ENCODE measurements at places on chromosomes 1 and 21. TPM values are rescaled to one million over a fixed set of nuclear protein-coding genes. Genes with fewer than 3 reads are reported as not detected.

Gene HCRTR1
- not detected for polyA plus RNA-seq

Gene SYNC
- polyA plus RNA-seq, result 1.0 TPM

Gene AADACL3
- polyA plus RNA-seq, result not detected

Gene TACSTD2
- polyA plus RNA-seq, result 4.9 TPM

Gene TPRG1L
- polyA plus RNA-seq, result 86.2 TPM

DNA sequence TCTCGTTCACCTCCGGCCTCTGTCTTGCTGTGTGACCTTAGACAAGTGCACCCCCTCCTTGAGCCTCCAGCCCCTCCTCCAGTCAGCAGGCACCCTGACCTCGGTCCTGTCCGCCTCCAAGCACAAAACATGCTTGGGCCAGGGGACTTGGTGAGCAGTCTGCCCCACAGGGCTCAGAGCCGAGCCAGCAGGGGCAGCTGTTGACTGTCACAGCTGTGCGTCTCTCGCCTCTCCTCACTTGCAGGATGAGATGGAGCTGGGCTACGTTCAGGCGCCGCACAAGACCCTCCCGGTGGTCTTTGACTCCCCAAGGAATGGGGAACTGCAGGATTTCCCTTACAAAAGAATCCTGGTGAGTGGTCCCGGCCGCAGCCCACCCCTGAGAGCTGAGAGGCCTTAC lies 24.2 kb downstream of the PADI3 start:
- DNase-seq, result no peak

GRCh38 chr1:236149003-236149595 lies 6.8 kb downstream of the GPR137B start:
- DNase-seq, result no peak

DNA sequence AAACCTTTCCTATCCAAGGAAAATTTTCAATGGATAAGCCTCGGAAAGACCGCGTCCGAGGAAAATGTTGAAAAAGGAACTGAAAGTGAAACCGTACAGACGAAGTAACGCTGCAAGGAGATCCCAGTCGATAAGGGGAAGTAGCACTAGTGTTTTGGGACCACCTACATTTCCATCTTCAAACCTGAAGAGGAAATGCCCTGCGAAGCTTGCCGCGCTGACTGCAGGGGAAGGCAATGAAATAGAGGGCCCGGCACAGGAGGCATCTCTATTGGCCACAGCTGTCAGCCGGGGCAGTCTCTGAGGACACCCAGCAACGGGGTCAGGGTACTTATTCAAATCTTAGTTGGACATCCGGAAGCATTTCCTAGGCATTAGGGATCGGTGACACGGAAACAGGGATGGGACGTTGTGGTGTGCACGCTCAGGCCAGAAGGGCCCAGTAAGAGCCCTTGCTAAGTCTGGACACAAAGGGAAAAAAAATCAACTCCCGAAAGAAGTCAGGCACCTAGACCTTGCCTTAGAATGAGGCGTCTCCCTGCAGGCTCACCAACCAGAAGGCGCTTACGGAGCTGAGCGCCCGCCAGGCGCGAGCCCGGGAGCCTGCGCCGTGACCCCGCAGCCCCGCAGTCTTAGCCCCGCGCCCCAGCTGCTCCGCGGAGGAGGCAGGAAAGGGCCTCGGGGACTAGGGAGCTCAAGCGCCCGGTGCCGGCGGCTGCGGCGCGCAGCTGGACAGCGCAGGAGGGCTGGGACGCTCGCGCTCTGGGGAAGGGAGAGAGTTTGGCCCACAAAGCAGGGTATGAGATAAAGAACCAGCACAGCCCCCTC lies 655 bp downstream of the USF1 start:
- DNase-seq, result peak; percentile 84

GRCh38 chr1:202998836-202999750 lies 8.1 kb upstream of the TMEM183A start:
- peak; percentile 68 for DNase-seq

DNA sequence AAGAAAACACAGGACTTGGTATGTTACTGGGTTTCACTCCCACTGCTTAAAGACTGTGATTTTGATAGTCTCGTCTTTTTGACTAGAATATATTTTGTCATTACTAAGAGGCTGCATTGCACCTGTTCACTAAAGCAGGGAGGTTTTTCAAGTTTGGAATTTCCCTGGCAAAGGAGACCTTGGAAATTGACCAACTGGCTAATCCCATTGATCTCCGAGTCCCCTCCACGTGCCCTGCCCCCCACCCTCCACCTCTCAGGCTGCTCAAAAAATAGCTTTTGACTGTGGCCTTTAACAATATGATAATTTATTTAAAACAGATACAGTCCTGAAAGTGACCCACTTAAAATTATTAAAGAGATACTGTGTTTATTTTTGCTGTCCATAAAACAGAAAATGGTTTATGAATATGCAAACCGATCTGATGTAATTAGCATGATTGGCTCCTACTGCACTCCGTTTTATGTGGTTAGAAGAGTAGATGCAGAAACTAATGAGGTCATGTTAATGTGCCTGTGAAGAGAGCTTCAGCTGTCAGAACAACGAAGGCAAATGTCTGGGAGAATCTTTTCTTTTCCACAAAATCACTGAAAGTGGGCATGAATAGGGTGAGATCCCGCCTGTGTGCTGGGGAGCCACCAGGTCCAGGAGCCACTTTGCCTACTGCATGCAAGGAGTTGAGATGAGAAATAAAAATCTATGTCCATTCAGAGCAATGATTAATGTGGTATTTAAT lies 361.5 kb downstream of the RRAGC start:
- DNase-seq, result no peak

GRCh38 chr1:24311741-24312140 lies 7.4 kb upstream of the GRHL3 start:
- no peak for DNase-seq

GRCh38 chr1:102099916-102100315 lies 103.2 kb upstream of the OLFM3 start:
- no peak for DNase-seq

- DNase-seq, result no peak
Measured at GRCh38 chr1:29297450-29297849, 61.1 kb downstream of the PTPRU start.

- peak; percentile 7 for DNase-seq
Measured at GRCh38 chr1:114695430-114696058, at the start of gene AMPD1. Gene AMPD1, minus strand, starts transcription at chr1:114695546. Its CDS starts 75 bp downstream, at chr1:114695471.

GRCh38 chr1:95686217-95686616 lies 452.2 kb downstream of the RWDD3 start:
- DNase-seq, result no peak

DNA sequence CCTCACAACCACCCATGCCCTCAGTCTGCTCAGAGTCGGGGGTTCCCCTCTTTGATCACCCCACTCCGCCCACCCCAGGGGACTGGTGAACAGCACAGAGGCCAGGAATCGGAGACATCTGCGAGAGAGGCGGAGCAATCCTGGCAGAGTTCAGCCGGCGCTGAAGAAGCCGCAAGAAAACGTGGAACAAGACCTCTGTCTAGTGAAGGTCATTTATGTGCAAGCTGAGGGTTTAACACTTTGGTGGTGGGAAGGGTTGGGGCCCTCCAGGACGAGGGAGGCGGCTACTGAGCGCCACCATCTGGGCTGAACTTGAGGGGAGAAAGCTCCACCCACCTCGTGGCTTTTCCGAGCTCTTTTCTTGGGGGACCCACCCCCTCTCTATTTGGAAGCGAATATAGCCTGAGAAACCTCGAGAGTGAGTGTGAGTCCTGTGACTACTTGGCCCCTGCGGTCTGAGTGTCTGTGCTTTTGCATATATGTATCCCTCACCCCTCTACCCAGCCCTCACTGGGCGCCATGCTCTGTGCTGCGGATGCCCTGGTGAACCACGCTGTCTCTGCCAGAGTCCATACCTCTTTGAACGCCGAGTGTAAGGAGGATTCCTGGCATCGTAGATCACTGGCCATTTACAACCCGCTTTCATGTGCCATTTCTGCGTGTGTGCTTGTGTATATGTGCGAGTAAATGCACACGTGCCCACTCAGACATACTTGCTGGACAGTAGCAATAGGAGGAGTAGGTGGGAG lies 1.2 kb upstream of the EPHA10 start:
- no peak for DNase-seq

GRCh38 chr1:16430606-16431005 lies 6.6 kb downstream of the SPATA21 start:
- DNase-seq, result peak; percentile 3

DNA sequence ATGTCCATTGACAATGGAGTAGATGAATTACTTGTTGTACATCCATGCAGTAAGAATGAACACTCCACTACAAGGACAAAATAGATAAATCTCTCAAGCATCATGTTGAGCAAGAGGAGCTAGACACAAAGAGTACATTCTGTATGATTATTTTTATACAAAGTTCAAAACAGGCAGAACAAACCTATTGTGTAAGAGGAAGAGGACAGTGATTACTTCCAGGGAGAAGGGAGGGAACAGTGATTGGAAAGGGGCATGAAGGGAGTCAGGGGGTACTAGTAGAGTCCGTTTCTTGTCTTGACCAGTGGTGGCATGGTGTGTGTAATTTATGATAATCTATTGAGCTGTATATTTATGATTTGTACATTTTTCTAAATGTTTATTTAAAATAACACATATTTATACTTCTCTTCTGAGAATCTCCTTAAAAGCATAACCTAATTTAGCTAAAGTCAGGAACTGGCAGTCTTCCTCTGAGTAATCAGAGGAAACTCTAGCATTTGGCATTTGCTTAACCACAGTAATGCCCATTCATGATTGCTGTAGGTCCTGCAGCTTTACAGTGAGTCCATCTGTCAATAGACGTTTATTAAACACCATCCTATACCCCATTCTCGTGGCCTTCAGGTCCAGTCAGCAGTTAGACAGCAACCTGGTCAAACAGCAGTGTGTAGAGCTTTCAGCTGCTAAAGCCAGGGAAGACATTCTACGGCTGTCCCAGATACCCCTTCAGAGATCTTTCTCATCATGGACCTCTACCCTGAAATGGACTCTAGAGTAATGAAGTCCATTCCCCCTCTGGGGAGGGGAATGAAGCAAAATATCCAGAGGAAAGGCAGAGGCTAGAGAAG lies 114.1 kb upstream of the GALNT2 start:
- DNase-seq, result no peak

GRCh38 chr1:60978421-60979357 lies 103.7 kb upstream of the NFIA start:
- peak; percentile 48 for DNase-seq

GRCh38 chr1:36351227-36351977 lies 28.0 kb upstream of the EVA1B start:
- no peak for DNase-seq

- DNase-seq, result no peak
Measured at GRCh38 chr1:201137579-201138310, 10.8 kb upstream of the ASCL5 start.

DNA sequence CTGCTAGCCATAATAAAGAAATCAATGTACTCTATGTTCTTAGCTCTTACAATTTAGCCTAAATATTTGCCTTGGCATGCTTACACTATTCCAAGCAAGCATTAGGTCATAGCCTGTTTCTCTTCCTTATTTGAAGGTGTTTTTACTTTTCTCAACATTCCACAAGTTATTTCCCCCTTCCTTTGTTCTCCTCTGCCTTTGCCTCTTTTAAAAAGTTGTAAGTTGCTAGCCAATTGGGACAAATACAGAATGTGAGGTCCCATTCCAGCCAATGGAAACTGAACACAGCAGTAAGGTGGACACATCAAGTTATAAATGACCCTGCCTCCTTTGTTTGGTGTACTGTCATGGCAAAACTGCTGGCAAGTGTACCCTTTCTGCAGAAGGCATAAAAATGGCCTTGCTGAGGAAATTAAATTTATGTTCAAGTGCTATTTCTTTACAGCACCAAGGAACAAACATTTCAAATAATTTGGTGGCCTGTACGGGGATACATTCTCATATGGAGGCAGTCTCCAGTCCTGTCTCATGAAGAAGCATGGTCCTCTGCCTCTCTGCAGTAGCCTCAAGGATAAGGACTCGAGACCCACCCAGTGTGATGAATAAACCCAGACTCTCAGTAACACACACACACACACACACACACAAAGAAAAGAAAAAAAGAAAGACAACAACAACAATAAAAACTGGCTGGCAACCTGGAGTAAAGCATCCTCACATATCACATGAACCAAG lies 28.8 kb upstream of the FMO1 start:
- DNase-seq, result no peak

GRCh38 chr1:18134324-18135046 lies 26.9 kb downstream of the IGSF21 start:
- DNase-seq, result no peak

DNA sequence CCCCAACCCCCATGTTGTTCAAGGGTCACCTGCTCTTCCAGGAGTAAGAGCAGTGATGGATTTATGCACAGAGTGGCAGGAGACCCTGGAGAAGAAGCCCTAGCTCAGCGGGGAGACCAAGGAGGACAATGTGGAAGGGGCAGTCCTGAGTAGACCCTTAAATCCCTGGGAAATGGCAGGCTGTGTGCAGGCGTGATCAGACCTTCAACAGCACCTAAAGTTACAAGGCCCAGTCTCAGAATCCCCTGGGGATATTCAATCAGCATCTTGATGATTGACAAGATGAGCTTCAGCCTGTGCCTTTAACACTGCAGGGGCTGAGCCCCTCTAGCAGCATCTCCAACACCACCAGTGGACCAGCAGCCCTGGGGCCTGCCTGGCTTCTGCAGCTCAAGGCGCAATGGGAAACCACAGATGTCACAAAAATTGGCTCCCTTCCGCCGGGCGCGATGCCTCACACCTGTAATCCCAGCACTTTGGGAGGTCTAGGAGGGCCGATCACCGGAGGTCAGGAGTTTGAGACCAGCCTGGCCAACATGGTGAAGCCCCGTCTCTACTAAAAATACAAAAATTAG lies 60.4 kb downstream of the IRF2BP2 start:
- no peak for DNase-seq
